ENCODE measurements at places on chromosomes 7 and 10.

- no peak for DNase-seq
These were observed 58.6 kb downstream of the TACC2 start for GRCh38 chr10:122047560-122047959.

- DNase-seq, result no peak
These were observed 397.7 kb upstream of the NFE2L3 start for GRCh38 chr7:25754333-25754732.

DNA sequence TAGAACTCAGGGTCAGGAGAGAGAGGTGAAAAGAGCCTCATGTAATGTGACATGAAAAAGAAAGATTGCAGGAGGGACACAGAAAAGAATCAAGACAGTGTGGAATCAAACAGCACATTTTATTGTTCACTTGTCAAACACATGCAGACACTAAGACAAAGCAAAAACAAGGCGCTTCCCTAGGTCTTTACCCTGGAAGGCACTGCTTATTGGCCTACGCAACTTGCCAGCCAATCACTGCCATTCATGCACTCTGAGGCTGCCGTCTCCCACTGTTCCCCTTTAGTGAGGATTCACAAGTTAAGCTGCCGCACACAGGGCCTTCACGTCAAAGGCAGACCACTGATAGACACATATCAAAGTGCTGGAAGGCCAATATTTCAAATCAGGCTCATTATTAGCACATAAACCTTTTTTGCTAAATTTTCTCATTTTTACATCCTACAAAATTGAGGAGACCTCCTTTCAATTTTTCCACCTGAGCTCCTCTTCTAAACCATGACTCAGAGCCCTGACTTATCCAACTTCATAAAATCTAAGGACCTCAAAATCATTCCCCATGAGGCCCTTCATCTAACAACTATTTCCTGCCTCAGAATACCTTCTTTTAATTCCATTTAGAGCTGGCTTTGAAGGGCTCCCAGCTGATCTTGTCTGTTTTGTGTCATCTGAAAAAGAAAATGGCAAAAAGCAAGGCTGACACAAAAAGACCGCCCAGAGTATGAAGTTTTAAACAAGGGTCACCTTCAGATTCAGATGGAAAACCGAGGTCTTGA is 149.4 kb downstream of the CHCHD3 start:
- DNase-seq, result no peak

GRCh38 chr10:8014649-8015048 is 39.8 kb upstream of the GATA3 start:
- no peak for DNase-seq

GRCh38 chr10:3236644-3237404 is 64.2 kb upstream of the PITRM1 start:
- no peak for DNase-seq

- DNase-seq, result no peak
These were observed 82.8 kb upstream of the PPP2R2D start for GRCh38 chr10:131817866-131818509.

GRCh38 chr10:90859321-90859751 is 1.5 kb upstream of the HTR7 start:
- DNase-seq, result no peak

DNA sequence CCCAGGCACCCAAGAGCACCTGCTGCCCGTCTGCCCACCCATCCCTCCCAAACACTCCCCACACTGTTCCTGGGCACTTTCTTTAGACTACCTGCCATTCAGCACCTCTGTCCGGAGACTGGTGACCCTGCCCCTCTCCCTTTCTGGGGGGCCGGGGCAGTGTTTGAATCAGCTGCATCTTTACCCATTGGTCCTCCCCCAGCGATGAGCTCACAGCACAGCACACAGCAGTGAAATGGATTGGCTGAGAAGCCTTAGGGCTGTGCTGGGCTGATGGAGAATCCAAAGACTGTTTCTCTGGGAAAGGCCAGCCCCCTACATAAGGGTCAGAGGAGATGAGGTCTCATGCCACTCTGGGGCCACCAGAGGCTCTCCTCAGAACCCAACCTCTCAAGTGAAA is 40.2 kb downstream of the VWA2 start:
- no peak for DNase-seq

DNA sequence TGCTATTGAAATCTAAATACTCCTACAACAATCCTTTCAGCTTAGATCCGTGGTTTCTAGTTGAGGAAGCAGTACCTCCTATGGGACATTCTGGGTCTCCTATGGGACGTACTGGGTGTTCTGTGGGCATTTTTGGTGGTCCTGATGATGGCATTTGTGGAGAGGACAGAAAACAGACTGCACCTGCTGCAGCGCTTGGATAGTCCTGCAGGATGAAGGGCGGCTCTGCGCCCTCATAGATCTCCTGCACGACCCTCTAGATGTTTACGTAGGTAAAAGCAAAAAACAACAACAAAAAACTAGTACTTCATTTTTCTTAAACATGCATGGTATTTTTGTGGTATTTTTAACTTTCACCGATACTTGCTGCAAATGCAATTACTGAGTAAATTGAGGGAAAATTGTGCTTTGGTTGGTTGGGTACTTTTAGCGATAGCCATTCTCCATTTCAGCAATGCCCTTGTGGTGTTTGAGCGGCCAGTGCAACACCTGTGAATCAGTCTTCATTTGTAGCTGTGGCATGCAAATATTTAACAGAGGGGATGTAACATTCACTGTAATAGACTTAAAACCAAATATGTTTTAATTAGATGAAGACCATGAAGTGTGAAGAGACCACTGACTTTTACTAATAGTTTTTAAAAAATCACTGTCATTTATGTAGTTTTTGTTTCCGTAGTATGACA is 461.2 kb downstream of the SDK1 start:
- no peak for DNase-seq

DNA sequence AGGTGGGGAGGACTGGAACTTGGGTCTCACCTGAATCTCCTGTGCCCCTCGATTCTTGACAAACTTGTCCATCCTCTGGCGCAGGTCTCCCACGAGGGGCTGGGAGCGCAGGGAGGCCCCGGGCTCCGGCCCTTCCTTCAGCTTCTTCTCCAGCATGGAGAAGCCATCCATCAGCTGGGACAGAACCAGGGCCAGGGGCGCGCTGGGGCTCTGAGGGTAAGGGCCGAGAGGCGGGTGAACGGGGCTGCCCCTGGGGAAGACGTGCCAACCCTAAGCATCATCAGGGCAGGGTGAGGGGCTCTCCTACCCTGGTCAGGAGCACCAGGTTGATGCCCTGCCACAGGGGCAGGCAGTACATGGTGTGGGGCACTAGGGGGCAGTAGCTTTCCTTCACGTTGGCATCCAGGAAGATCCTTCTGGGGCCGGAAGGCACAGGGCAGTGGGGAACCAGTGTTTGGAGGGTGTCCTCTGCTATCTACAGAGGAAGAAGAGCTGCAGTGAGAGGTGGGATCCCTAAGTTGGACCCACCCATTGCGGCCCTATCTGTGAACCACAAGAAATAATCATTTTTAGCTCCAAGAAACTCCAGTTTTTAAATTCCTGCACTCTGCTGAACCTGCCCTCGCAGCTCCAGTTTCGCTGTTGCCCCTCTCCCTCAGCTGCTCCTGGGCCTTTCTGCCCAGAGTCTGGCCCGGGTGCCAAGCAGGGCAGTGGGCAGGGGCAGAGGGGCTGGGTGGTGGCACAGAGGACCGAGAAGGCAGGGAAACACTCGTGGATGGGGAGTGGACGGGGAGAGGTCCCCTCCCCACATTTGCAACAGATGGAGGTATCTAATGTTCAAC is 10.8 kb upstream of the PYROXD2 start:
- peak; percentile 67 for DNase-seq

GRCh38 chr10:83459124-83459523 is 680.2 kb upstream of the GHITM start:
- peak; percentile 6 for DNase-seq

- DNase-seq, result no peak
These were observed 62.1 kb downstream of the FAM185A start for GRCh38 chr7:102810916-102811315.

GRCh38 chr10:126016156-126016805 is 119.9 kb downstream of the FANK1 start:
- no peak for DNase-seq

GRCh38 chr7:44189286-44189992 is at the start of gene GCK:
TSS of gene GCK (minus strand) at chr7:44189439. CDS start at chr7:44188953, 486 bp downstream.
- DNase-seq, result no peak

DNA sequence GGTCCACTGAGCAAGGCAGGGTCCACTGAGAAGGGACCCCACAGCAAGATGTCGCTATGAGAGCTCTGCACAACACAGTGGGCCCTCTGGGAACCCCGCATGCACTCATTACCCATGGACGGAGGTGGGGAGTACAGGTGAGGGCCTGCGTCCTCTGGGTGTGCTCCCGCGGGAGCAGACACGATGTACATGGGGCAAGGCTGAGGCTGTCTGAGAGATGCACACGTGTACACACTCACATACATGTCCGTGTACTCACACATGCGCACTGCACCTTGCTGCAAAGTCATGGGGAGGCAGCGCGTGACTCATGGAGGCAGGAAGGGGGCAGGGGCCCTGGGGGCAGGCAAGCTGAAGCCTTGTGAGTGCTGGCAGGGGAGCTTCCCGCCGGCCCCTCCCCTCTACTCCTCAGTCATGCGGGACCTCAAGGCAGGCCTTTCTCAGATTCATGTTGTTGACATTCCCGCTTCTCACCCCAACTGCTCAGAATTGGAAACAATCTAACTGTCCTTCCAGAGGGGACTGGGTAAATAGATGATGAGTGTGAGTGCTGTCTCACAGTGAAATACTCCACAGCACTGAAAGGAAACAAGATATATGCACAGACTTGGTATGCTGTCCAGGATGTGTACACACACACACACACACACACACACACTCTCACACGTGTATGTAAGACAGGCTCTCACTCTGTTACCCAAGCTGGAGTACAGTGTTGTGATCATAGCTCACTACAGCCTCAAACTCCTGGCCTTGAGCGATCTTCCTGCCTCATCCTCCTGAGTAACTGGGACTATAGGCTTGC is 40.0 kb downstream of the GOLGA7B start:
- no peak for DNase-seq

DNA sequence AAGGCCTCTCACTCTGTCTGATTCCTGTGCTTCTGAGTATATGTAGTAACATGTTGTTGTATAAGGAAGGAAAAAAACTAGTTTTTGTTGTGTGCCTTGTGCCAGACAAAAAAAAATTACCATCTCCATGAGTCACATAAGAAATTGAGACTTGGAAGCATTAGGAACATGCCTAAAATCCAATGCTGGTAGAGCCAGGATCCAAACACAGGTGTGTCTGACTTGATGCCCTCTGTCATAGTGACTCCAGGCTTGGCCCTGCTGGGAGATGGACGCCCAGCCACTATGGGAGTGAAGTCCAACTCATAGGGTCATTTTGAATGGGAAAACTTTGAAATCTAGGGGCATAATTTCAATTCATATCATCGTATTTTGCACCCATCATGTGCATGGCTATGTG is 38.0 kb downstream of the PYROXD2 start:
- DNase-seq, result no peak

- no peak for DNase-seq
These were observed at the start of gene SLC26A5 for GRCh38 chr7:103446049-103446520. TSS of gene SLC26A5 (minus strand) at chr7:103446207. CDS start at chr7:103421514, 24,693 bp downstream.

GRCh38 chr10:72729528-72729927 is 37.6 kb downstream of the MCU start:
- peak; percentile 75 for DNase-seq

GRCh38 chr7:27581119-27581518 is 81.6 kb downstream of the HIBADH start:
- no peak for DNase-seq

- DNase-seq, result no peak
These were observed 153.5 kb upstream of the C7orf33 start for GRCh38 chr7:148437043-148437442.

- DNase-seq, result no peak
These were observed 100.3 kb upstream of the C10orf90 start for GRCh38 chr10:126770809-126771208.

- DNase-seq, result no peak
These were observed 254.9 kb downstream of the PLXNA4 start for GRCh38 chr7:132321387-132321786.

Data from GM12865 (cell line).